Fibroblast of lung (primary cell): ENCODE measurements at places on chromosomes 7 and 10.

DNA sequence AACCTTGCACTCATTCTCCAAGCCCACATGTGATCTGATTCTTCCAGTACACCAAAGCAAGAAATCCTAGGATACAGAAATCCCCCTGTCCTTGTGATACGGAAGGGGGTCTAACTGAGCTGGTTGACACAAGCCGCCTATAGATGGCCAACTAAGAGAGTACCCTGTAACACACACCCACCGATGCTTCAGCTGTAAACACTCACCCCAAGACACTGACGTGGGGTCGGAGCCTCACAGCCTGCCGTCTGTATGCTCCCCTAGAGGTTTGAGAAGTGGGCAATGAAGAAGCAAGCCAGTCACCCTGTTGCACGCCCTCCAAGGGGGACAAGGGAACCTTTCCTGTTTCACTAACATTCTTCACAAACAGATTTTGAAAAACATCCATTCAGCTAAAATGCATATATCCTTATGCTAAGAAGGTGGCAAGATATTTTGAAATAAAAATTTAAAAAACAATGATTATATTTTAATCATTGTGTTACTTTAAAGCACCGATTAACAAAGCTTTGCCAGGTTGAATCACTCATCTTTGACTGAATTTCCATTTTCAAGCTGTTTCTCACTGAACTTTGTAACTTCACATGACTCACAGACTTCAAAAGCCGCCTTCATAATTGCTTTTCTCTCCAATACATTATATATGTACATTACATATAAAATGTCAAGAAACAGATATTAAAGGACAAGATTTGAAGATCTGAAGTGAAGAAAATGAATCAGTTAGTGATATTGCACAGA lies 329.3 kb downstream of the ARL4A start:
- peak; percentile 66 for DNase-seq

- no peak for DNase-seq
Observed at GRCh38 chr7:68133045-68133444, 1136.4 kb downstream of the TYW1 start.

- DNase-seq: no peak
Observed at GRCh38 chr7:609365-609764, 89.7 kb upstream of the PDGFA start.

DNA sequence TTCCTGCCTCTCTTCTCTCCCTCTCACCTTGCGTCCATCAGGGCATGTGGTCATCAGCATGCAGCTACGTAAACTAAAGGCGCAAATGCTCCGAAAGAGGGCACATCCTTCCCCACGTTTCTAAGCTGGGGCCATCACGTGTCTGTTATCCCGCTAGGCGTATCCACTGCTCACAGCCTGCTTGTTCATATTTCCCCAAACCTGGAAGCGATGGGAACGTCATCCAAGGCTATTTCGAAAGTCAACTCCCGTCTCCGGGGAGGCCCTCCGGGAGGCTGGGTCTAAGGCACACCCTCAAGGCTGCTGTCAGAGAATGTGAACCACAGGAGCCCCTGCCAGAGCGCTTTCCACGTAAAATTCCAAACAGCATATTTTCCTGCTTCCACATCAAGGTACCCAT lies 199.2 kb downstream of the DIP2C start:
- DNase-seq: peak; percentile 64

- DNase-seq: peak; percentile 80
Observed at GRCh38 chr7:91784469-91784868, 96.0 kb downstream of the MTERF1 start.

DNA sequence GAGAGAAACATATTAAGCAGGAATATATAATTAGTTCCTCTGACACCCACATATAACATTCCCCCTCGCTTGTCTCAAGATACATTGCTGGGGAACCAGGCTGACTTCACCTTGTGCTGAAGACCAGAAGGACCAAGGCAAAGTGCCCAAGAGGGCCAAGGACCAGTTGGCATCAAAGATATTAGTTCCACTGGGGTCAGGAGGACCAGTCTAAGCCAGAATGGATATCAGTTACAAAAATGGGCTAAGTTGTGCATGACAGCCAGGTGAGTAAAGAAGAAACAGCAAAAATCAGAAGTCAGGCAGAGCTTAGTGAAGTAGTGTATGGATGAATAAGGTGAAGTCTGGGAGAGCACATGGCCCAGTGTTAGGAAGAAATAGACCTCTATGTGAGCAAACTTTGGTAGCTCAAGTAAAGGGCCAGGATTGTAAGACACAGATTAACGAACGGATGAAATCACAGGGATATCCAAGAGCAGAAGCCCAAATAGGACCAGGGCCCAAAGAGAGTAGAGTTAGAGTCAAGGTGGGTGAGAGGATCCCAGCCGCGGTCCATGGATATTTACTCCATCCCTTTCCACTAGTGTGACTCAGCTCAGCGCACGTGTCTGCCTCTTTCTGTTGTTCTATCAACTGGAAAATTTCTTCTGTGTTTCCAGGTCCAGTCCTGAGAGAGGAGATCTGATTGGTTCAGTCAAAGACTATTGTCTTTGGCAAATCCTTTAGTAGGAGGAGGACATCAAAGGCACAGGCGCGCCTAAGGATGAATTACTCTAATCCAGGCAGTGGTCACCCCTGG lies 5.0 kb downstream of the CALD1 start:
- peak; percentile 75 for DNase-seq

- DNase-seq: peak; percentile 42
Observed at GRCh38 chr10:32189400-32190084, 133.3 kb upstream of the KIF5B start.

DNA sequence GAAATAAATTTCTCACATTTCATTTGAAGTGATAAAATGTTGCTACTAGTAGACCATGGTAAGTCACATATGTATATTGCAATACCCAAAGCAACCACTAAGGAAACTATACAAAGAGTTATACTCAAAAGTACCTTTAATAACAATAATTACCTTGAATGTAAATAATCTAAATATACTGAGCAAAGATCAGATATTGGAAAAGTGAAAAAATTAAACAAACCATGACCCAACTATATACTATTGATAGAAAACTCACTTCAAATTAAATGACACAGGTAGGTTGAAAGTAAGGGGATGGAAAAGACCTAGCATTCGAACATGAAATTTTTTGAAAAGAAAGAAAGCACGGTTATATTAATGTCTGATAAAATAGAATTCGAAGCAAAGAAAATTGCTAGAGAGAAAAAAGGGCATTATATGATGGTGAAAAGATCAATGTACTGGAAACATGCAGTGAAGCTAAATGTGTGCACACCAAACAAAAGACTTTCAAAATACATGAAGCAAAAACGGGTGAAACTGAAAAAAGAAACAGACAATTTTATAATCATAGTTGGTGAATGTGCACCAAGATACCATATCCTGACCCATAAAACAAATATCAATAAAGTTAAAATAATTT lies 29.1 kb downstream of the TFPI2 start:
- DNase-seq: no peak

GRCh38 chr10:8665322-8665721 lies 610.8 kb downstream of the GATA3 start:
- no peak for DNase-seq

- DNase-seq: no peak
Observed at GRCh38 chr7:92547579-92547978, 19.0 kb downstream of the RBM48 start.

GRCh38 chr10:123884907-123885381 lies 6.7 kb downstream of the CPXM2 start:
- DNase-seq: no peak

DNA sequence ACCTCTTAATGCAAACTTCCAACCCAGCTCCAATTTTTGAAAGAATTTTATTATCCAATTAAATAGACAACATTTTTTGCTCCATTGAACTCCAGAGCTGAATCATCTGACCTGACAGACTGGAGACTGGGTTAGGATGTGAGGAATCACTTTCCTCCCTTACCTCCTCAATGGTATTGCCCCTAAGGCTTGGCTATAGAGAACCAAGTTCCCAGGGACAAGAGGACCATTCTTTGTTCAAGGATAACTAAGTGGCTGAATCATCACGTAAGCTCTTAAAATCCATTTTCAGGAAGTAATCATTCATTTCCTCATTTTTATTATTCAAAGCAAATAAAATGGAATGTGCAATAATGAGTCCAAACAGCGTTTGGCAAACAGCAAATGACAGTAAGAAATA lies 335.1 kb downstream of the GATA3 start:
- peak; percentile 70 for DNase-seq
